ENCODE measurements at places on chromosomes 6 and 20.

DNA sequence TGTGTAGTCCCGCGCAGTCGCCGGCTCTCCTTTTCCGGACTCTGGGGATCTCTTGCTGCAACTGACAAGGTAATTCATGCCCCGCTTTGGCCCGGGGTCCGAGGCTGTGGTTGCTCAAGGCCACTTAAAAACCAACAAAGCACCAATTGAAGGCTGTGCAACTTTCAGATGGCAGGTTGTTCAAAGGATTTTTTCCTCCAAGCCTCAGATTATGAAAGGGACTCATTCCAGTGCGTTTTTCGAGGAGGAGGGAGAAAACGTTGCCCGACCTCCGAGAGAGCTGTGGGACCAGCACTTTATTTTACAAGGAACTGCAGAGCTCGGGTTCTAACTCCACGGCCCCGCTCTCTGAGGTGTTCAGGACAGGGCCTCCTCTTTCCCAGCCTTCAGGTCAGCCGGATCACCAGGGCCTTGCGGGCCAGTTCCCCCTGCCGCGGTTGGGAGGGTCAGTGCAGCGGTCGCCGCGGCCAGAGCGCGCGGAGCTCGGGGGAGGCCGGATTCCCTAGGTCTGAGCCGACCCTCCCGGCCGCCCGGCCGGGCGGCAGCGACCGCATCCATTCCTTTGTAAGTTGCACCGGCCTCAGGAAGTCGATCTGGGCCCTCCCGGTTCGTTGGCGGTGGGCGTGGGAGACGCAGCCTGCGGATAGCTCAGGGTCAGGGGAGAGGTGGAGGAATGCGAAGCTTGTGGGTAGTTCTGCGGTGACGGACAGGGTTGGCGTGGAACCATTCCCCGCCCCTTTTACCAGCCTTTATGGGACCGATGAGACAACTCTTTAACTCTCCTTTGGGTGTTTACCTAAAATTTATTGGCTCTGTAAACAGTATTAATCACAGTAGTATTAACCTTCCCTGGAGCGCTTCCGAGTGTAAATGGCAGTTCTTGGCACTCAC, 1.6 kb downstream of the UTRN start:
- peak; percentile 84 for DNase-seq

DNA sequence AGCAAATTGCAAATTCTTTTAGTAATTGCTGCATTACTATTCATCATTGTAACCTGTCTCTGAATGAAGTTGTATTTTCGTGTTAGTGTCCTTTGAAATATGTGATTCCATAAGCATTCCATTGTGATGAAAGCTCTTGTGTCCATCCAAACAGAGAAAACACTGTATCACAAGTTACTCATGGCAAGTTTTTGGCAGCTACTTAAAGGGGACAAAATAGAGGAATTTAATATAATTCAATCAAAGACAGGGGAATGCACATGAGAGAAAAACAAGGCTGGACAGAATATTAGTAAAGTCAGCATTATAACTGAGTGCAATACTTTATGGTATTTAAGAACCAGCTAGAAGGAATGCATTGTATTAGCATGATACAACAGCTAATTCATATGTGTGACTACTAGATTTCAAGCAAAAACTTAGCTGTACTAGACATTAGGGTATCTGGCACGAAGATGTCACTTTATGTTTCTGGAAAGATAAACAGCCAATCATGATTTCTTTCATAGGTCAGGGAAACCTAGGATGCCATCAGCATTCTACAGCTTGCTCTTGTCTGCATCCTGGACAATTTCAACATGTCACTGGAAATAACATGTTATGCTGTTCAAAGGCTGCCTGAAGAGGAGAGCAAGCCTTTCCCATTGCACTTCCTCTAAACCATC, 270.6 kb upstream of the MARCKS start:
- no peak for DNase-seq

DNA sequence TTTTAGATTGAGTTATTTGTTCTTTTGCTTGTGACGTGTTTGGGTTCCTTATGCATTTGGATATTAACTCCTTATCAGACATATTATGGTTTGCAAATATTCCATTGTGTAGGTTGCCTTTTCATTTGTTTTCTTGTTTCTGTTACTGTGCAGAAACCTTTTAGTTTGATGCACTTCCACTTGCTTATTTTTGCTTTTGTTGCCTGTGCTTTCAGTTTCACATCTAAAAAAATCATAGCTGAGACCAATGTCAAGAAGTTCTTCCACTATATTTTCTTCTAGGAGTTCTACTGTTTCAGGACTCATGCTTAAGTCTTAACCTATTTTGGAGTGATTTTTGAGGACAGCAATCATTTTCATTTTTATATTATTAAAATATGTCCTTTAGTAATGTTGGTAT, 113.5 kb downstream of the EPM2A start:
- no peak for DNase-seq

DNA sequence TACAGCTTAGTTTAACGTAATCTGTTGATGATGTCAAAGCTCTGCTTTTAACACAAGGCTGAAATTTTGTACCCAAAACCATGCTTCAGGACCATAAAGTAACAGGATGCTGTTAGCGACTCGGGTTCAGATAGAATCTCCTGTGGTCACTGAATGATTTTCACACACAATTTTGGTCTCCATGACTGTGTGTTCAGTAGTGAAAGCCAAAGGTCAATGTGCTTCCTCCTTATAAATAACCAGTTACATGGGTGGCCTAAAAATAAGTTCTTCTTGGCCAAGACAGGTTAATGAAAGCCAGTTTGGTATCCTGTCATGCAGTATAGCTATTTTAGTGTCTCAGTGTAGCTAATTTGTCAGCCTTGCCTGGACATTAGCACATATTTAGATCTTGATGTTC, 19.1 kb upstream of the LOC128125822 start:
- no peak for DNase-seq

- DNase-seq, result no peak
These were observed 141.3 kb downstream of the ADGRG6 start for GRCh38 chr6:142443102-142443501.

DNA sequence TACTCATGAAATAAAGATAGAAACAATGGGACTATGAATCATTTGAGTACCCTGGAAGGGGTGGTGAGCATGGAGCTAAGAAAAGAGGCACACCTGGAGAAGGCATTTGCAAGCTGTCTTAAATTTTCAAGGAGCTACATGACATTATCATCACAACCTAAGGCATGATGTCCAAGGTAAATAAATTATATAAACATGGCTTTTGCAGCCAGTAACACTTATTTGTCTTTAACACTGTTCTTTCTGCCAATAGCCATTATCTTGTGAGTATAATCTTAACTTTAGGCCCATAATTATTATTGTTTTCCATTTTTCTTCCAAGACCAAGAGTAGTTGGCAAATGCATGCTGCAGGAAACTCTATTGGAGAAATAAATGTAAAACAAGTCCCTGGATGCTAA, 63.7 kb downstream of the ALDH5A1 start:
- DNase-seq, result no peak

- no peak for DNase-seq
These were observed 209.8 kb downstream of the ZMYND8 start for GRCh38 chr20:47146686-47147085.

DNA sequence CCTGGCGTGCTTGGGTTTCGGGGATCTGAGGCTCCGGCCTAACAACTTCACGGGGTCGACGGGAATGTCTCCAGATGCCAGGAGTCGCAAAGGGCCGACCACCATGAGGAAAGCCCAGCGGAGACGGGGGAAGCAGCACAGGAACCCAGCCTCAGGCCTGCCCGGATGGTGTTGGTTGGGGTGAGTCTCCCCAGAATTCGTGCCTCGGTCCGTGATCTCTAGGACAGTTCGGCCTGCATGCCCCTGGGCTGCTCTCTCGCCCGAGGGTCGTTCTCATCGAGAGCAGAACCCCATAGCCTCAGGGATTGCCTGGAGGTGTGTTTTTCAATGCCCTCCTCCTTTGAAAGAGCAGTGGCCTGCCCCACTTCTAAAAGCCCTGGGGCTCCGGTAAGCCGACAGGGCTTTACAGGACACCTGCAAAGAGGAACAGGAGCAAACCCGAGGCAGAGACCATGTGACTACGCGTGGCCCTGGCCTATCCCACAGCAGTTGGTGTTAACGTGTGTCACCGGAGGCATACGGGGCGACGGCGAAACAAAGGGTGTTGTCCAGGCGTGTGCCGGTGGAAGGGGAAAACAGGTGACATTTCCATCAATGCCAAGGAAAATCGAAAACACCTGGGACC, 973.1 kb upstream of the DEFB115 start:
- DNase-seq, result no peak

GRCh38 chr6:7373739-7374138, 15.8 kb downstream of the CAGE1 start:
- DNase-seq, result no peak

GRCh38 chr6:156646496-156646895, 130.7 kb upstream of the ARID1B start:
- DNase-seq, result no peak

- DNase-seq, result peak; percentile 51
These were observed 108.4 kb upstream of the PRSS16 start for GRCh38 chr6:27138837-27139755.

All from nephron progenitor cell (in vitro differentiated cells).